ENCODE measurements at places on chromosomes 7 and 10.

GRCh38 chr7:132023466-132023865 lies 467.0 kb upstream of the PODXL start:
- DNase-seq: no peak

- no peak for DNase-seq
These were observed 680.2 kb downstream of the CCSER2 start for GRCh38 chr10:85008488-85009184.

- no peak for DNase-seq
These were observed 608.7 kb downstream of the DNAJB9 start for GRCh38 chr7:109178342-109178741.

- DNase-seq: no peak
These were observed 10.9 kb upstream of the IKZF1 start for GRCh38 chr7:50293509-50294179.

GRCh38 chr10:15254808-15255648 lies 86.5 kb upstream of the NMT2 start:
- DNase-seq: no peak

DNA sequence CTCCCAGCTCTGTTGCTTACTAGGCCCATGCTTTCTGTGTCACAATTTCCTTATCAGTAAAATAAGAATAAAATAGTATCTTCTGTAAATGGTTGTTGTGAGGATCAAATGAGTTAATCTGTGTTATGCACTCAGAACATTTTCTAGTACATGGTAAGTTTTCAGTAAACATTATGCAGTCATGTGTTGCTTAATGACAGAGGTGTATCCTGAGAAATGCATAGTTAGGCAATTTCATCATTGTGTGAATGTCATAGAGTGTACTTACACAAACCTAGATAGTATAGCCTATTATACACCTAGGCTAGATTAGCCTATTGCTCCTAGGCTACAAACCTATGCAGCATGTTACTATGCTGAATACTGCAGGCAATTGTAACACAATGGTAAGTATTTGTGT lies 4.4 kb downstream of the PTTG1IP2 start:
- DNase-seq: no peak

GRCh38 chr10:96112531-96112930 lies 17.6 kb upstream of the ZNF518A start:
- DNase-seq: no peak

DNA sequence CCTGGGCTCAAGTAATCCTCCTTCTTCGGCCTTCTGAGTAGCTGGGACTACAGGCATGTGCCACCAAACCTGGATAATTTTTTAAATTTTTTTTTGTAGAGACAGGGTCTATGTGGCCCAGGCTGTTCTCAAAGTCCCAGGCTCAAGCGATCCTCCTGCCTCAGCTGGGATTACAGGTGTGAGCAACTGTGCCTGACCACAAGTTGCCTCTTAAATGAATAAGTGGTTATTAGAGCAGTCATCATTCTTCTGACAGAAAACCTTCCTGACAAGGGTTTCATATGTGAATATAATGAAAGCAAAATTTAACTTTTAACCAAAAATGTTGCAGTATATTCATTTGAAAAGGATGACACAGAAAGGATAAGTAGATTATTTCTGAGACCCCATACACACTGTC lies 532.5 kb downstream of the GRM8 start:
- DNase-seq: no peak

- no peak for DNase-seq
These were observed 32.6 kb downstream of the NUDT1 start for GRCh38 chr7:2274666-2275065.

GRCh38 chr10:19730167-19730906 lies 85.9 kb upstream of the PLXDC2 start:
- no peak for DNase-seq
